Heart left ventricle (tissue), 16 donors: ENCODE measurements at places on chromosomes 2 and 18. TPM values are rescaled to one million over a fixed set of nuclear protein-coding genes. Genes with fewer than 3 reads are reported as not detected.

GRCh38 chr2:226838722-226839121, 2.9 kb downstream of the RHBDD1 start:
- DNase-seq, result no peak
- no peaks in the 10 kb centered on the region for H3K36me3 ChIP-seq
- H3K4me3 ChIP-seq, result no peak overlapping the region
- peaks cover 25% of the 10 kb centered on the region for H3K4me1 ChIP-seq

- no peaks in the 10 kb centered on the region for H3K36me3 ChIP-seq
- H3K27me3 ChIP-seq, result peaks cover 11% of the 10 kb centered on the region
- DNase-seq, result no peak
These were observed 6.7 kb upstream of the SEC11C start for GRCh38 chr18:59132810-59133465.

GRCh38 chr18:28269750-28270149, 92.8 kb upstream of the CDH2 start:
- DNase-seq, result no peak
- no peaks in the 10 kb centered on the region for H3K4me1 ChIP-seq
- H3K4me3 ChIP-seq, result no peak overlapping the region

DNA sequence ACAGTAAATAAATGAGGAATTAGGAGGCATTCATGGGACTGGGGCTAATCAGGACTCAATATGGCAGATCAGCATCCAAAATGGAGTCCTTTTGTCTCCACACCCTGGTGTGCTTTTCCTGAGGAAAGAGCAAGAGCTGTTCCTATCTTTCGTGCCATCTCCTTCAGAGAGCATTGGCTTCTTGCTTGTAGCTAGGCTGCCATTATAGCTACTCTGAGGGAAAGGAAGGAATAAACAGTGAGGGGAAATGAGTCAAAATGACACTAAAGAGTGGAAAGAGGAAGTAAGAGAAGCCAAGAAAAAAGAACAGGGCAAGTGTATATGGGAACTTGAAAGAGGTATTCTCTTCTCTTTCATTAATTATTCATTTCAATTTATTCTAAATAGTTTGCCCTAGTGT, 8.4 kb upstream of the NMI start:
- no peak overlapping the region for H3K4me3 ChIP-seq
- no peaks in the 10 kb centered on the region for H3K27me3 ChIP-seq
- H3K36me3 ChIP-seq, result no peaks in the 10 kb centered on the region
- DNase-seq, result no peak
- H3K27ac ChIP-seq, result peak overlapping the region; percentile 26

DNA sequence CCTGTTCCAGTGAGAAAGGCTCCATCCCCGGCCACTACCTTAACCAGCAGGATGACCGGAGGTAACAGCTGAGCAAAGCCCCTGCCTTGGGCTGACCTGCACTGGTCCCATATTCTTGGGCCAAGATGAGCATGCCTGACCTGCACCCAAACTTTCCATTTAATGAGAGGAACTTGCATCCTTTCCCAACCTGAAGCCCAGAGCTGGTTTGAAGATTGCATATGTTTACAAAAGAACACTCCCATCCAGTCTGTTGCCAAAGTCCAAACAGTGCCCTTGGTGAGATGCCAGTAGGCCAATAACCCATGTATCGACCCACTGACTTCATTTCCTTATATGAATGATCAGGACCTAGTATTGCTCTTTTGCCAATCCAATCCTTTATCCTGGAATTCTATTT, 5.5 kb upstream of the NPAS2 start:
- peak overlapping the region; percentile 59 for H3K27ac ChIP-seq
- H3K36me3 ChIP-seq, result no peaks in the 10 kb centered on the region
- H3K4me3 ChIP-seq, result no peak overlapping the region
- peaks cover 19% of the 10 kb centered on the region for H3K4me1 ChIP-seq

DNA sequence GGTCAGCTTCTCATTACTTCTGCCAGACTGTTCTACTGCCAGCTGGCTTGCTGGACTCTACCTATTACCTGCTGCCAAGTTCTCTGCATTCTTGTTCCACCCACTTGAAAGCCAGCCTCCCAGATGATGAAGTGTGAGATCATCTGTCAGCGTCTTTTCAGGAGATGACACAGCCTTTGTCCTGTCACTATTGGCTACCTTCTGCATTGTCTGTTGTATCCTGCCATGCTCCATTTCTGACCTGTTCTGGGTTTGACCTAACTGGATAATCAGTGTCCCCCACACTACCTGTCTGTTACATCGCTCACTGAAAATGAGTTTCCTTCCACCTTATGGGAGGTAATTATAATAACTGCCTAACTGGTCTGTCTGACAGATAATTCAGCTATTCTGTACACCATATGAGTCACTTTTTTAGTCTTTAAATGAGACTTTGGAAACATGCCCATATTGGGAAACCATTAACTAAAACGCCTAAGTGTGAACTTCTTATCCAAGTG, 520.6 kb downstream of the METTL4 start:
- H3K36me3 ChIP-seq, result no peaks in the 10 kb centered on the region
- peaks cover 9% of the 10 kb centered on the region for H3K4me1 ChIP-seq
- DNase-seq, result no peak
- H3K27me3 ChIP-seq, result no peaks in the 10 kb centered on the region

DNA sequence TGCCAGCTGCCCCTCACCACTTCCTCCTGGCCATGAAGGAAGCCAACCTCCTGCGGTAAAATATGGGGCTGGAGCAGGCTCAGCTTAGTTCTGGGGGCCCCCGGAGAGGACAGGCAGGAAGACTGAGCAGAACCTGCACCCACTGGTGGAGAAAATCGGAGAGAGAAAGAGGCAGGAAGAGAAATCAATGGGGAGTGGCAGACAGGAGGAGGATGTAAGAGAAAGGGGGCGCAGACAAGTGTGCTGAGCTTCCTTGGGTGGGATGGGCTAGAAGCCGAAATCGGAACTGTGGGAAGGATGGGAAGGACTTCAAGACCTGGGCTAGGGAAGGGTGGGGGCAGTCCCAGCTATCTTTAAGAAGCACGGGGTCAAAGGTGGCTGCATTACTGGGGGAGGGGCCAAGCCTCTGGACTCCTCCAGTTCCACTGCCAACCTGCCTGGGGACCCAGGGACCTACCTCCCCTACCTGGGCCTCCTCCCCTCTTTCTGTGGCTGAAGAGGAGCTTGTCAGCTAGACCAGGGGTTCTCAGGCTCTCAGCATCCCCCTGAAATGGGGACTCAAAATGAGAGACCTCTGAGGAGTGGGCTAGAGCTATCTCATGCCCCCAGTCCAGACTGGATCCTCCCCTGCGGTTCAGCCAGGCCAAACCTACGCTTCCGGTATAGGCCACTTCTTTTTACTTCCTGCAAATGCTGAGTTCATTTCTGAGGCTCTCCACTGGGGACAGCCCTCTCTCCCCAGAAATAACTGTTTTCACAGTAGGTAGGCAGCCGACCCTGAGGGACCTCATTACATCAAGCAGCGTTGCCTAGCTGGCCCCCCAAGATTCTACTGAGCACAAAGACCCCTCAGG, 33.6 kb upstream of the B3GNT7 start:
- no peaks in the 10 kb centered on the region for H3K27me3 ChIP-seq
- no peak for DNase-seq
- H3K27ac ChIP-seq, result peak overlapping the region; percentile 86
- H3K4me1 ChIP-seq, result no peaks in the 10 kb centered on the region
- no peaks in the 10 kb centered on the region for H3K36me3 ChIP-seq
- H3K4me3 ChIP-seq, result no peak overlapping the region

The TACR1 gene
- 0.01 TPM for polyA plus RNA-seq

GRCh38 chr2:161100211-161100895, 59.9 kb upstream of the TANK start:
- H3K27me3 ChIP-seq, result no peaks in the 10 kb centered on the region
- no peak overlapping the region for H3K4me3 ChIP-seq
- H3K4me1 ChIP-seq, result no peaks in the 10 kb centered on the region
- no peak overlapping the region for H3K27ac ChIP-seq

- H3K4me3 ChIP-seq, result no peak overlapping the region
- H3K36me3 ChIP-seq, result no peaks in the 10 kb centered on the region
- no peaks in the 10 kb centered on the region for H3K4me1 ChIP-seq
- H3K27me3 ChIP-seq, result peaks cover 49% of the 10 kb centered on the region
- no peak for DNase-seq
These were observed 284.7 kb upstream of the HDAC4 start for GRCh38 chr2:239685556-239685955.

The AOX1 gene
- polyA plus RNA-seq, result 5.6 TPM

The LAMA1 gene
- polyA plus RNA-seq, result 0.46 TPM

The TRIM54 gene
- 324 TPM for polyA plus RNA-seq

The ATOH8 gene
- 22.9 TPM for polyA plus RNA-seq

The PLGLB1 gene
- polyA plus RNA-seq, result 0.42 TPM

The HOXD12 gene
- not detected for polyA plus RNA-seq
